Putamen (tissue), 1 donor: ENCODE measurements at places on chromosomes 7 and 10.

DNA sequence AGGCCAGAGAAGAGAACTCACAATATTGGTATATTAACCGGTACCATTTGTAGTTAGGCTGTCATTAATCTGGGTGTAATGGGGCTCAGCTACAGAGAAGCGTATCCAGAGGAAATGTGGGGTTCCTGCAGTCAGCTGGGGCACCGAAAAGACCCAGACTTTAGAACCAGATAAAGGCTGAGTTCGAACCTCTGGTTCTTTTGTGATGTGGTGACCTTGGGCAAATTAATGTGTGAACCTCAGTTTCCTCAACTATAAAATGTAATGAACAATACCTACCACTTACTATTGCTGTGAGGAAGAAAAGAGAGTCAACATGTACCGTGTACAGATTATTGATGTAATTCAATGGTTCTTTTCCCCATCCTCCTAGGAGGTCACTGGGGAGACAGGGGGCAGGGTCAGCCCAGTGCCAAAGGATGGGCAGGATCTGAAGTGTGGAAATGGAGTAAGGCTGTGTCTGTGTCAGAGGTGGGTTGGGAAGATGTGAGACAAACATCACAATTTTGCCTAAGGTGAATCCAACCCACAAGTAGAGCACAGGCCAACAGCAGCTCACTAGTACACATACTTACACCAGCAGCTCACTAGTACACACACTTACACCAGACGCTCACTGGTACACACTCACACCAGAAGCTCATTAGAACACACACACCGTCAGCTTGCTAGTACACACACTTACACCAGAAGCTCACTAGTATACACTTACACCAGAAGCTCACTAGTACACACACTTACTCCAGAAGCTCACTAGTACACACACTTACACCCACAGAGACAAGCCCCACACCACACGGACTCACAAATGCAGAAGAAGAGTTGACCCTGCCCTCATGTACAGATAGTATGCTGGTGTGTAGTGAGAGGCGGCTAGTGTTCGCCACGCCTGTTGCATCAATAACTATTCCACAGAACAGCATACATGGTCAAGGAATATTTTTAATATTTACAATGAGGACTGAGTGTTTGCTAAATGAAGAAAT is 28.0 kb downstream of the PRSS2 start:
- no peak for DNase-seq

DNA sequence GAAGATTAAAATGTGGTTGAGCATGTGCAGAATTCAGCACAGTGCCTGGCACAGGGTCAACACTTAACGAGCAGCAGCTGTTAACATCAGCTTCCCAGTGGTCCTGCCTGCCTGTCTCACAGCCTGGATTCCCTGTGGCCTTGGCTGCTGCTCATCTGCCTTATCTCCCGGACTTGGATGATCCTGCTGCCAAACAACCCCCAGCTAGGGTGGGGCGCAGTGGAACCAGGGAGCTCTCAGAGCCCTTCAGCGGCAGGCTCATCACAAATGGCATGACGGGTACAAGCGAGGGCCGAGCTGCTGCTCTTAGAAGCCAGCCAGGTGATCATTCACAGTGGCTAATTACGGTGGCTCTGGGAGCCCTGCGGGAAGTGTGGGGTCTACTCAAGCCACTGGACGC is 13.0 kb upstream of the SMARCD3 start:
- DNase-seq = no peak

DNA sequence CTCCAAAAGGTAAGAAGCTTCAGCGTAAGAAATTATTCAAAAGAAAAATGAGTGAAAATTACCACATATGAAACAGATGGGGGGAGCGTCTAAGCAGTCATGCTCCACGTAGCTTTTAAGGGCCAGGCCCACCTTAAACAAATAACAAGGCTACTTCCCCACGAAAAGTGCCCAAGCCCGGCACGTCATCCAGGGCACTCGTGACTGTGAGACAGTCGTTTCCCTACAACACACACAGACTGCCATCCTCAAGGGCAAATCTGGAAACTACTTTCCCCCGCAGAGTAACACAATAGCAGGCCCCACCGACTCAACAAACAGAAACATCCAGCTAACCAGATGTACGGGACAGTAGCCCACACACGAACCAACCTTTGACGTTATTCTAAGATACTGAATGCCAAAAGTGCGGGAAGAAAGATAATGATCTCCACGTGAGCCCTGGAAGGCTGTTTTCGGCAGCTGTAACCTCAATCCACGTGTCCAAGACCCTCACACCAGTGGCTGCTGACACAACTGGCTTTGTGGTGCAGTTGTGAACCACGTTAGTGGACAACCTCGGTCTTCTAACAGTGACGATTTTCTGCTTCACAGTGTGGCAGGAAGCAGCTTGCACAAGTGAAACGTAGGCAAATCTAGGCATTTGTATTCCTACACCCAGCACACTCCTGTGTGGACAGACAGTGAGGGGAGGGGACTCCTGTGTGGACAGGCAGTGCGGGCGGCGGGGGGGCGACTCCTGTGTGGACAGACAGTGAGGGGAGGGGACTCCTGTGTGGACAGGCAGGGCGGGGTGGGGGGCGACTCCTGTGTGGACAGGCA is 251.7 kb downstream of the ZMYND11 start:
- DNase-seq = no peak

DNA sequence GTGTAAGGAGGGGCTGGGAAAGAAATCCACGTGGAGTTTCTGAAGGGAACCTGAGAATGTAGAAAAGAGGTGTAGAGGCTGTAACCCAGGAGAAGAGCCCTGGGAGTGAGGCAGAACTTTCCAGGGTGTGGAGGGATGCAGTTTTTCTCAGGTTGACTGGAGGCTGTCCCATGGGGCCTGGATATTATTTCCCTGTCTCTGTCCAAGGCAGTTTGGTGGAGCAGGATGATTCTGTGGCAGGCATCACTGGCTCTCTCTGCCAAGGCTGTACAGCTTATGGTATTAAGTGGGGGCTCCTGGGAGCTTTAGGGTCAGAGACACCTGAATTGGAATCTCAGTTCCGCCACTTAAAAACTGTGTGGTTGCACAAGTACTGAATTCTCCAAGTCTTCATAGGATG is 81.6 kb downstream of the CHN2 start:
- DNase-seq = no peak

- DNase-seq = no peak
Observed at GRCh38 chr10:68171539-68172080, 60.3 kb downstream of the ATOH7 start.

GRCh38 chr10:3139216-3139910 is 33.2 kb downstream of the PITRM1 start:
- no peak for DNase-seq

DNA sequence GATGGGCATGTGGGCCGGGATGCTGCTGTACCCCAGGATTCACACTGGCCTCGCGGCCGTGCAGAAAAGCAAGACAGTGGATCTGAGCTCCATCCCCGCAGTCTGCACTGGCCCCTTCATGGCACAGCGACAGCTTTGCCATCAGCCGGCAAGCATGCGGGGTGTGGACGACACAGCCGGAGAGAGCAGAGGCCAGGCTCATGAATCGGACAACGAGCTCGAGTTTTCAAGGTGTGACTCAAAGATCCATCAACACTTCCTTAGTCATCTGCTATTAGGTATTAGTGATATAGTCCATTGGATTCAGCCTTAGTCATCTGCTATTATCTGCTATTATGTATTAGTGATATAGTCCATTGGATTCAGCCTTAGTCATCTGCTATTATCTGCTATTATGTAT is 254.7 kb downstream of the KLF6 start:
- no peak for DNase-seq

GRCh38 chr10:43395571-43396060 is 13.4 kb downstream of the HNRNPF start:
- DNase-seq = no peak

GRCh38 chr10:104835422-104835821 is 194.3 kb downstream of the SORCS3 start:
- DNase-seq = no peak

GRCh38 chr7:107641676-107642075 is 19.0 kb upstream of the SLC26A4 start:
- no peak for DNase-seq

GRCh38 chr10:76205361-76205760 is 773.9 kb downstream of the LRMDA start:
- DNase-seq = peak; percentile 32

GRCh38 chr10:95330966-95331453 is 40.2 kb upstream of the PDLIM1 start:
- DNase-seq = no peak

DNA sequence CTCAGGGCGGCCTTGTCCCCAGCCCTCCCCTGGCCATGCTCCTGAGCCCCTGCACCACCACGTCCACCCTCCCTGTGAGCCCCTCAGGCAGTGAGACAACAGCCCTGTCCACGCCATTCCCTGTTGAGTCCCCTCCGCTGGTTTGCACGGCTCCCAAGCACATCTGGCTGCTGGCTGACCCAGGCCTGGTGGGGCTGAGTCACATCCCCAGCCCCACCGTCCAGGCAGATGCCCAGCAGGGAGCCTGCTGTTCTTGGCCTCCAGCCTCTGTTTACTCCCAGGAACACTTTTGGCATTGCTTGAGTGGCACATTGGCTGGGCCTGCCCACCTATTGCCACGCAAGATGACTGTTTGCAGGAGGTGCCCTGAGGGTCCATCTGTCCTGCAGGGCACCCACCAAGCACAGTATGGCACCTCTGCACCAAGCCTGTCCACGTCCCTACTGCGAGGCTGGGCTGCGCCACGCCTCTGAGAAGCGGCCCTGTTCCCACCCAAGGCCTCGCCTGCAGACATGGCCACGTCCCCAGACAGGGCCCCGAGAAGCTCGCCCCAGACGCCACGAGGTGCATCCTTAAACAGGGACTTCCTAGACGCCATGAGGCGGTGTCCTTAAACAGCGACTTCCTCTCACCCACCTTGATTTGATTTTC is 48.4 kb upstream of the INPP5A start:
- no peak for DNase-seq

GRCh38 chr10:63711361-63711760 is 190.2 kb downstream of the REEP3 start:
- no peak for DNase-seq

DNA sequence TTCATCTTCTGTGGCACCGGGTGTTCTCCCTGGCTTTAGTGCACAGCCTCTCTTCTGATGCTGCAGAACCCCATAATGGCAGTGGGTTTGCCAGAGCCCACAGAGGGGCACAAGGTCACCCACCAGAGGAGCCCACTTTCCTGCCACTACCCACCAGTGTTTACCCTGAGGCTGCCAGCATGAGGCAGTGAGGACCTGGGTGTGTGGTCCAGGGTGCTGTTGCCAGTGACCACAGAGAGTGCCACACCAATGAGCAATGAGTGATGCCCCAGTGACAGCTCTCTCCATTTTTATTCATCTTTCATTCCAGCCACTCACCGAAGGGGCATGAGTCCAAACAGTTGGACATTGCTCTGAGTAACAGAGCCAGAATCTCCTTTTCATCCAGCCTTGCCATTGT is 34.8 kb downstream of the MTURN start:
- no peak for DNase-seq

GRCh38 chr10:120177330-120177729 is 279.7 kb upstream of the PLPP4 start:
- DNase-seq = no peak

DNA sequence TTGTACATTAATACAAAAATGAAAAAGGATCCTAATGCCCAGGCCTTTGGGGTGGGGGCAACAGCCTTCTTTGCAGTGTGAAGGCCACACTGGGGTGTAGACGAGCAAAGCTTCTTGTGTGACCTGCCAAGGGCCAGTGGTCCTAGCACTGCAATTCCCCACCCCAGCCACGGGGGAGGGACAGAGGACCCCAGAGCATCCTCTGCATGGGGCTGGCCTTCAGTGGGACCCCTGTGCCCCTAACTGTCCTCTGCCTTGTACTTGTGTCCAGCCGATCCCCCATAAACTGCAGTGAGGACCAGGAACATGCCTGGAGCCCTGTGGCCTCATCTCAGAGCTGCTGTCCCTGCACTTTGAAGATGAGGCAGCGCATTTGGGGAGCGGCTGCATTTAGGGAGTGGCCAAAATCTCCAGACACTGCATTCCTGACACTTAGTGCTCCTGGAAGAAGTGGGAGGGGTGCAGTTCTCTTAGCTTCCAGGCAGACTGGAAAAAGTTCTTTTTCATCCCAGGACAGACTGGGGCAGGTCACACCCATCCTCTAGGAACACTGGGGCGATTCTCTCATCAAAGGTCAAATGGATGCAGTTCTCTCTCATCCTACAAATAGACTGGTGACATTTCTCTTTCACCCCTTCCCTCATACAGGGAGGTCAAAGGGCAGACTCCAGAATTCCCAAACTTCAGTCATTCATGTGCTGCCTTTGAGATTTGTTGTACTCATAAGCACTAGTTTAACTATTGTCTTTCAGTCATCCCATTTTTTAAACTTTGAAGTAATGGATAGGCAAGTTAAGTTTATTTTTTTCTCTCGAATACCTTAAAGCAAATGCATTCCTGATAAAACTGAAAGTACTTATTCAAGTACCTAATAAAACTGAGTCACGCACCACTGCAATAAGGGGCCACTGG is 922 bp upstream of the MYO1G start:
- DNase-seq = no peak

DNA sequence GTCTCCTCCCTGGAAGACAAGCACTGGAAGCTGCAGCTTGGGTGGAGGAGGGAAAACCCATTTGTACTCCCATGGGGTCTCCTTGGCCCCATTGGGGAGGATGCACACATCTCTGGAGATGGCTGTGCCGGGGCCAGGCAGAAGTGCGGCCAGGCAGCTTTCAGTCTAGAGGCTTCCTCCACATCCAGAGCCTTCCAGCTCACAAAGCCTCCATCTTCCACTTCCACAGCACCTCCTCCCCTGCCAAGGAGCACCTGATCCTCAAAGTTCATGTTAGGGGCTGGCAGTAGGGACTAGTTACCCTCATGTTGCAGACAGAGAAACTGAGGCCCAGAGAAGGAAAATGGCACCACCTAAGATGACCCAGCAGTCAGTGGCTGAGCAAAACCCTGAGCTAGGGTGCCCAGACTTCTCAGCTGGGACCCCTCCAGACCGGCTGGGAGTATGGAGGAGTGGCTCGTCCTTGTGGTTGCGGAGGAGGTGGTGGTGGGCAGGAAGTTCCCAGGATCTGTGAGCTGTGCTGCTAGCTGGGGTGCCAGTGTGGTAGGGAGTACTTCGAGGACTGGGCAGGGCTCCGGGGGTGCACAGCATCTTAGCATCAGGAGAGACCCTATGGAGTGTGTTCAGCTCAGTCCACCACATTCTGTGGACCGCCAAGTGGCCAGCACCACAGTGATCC is 44.2 kb downstream of the ADCYAP1R1 start:
- no peak for DNase-seq

- no peak for DNase-seq
Observed at GRCh38 chr7:156816943-156817572, 75.9 kb downstream of the LMBR1 start.

GRCh38 chr7:157001920-157002818 is 8.3 kb downstream of the MNX1 start:
- no peak for DNase-seq
